GM04504 (cell line): ENCODE measurements at places on chromosomes 5 and 9.

DNA sequence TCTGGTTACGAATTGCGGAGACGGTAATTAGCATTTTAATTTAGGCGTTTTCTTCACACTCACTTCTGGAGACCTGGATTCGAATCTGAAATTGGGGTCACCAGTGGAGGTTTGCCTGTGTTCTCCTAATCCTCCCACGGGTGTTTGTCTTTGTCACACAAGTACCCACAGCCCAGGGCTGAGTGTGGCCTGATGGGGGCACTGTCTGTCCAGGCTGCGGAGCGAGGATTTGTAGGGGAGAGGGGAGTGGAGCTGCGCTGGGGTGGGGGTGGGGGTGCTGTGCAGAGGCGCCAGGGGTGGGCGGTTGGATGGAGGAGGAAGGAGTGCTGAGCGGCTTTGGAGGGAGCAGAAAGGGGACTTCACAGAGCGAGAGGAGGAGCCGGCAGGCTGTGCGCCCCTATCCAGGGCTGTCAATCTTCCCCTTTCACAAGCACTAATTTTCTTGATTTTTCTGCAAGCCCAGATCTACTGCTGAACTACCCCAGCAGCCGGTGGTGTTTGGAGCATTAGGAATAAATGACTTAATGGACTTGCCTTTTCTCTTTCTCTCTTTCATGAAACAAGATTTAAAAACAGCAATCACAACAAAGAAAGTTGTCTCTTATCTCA lies 53.1 kb downstream of the TSPAN17 start:
- no peak for DNase-seq

DNA sequence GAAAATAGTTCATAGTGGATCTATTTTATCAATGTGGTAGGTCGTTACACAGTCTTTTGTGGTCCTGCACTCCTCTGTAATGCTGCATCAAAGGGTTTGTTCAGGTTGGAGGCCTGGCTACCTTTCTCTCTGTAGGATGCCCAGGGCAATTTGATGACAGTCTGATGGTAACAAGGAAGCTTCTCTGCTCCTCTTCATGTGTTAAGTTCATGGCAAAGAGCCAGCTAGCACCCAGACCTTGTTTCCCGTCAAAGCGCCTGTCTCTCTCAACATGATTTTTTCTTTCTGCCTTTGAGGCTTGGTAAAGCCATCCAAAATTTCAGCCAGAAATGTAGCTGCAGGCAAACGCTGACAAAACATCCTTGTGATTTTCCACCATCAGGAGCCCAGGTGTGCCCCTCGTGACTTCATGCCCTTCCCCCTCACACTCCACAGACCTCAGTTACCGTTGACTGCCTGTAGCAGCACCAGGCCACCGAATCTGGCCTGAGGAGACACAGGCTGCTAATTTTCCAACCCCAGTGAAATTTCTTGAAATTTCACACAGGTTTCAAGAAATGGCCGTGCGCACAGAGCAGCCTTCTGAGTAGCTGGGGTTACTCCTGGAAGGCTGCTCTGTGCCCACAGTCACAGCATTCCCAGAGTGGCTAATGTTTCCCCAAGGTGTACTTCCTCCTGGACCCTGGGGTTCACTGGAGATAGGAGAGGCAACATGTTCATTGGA lies 292.7 kb downstream of the CWC27 start:
- no peak for DNase-seq

DNA sequence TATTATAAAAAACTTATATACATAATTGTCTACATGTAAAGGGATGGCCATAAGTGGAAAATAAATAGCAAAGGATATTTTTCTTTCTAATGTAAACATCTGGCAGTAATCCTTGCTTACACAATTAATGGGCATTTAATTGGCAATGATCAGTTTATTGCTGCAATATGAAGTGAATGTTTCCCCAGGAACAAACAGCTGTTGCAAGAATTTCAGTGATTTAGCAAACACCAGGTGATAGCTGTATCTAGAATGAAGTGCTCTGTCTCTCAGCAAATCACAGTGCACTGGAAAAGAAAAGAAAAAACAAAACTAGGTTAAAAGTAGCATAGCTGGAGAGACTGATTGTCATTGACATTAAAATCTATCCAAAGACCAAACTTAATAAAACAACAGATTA lies 594.5 kb upstream of the ARRDC3 start:
- DNase-seq = no peak

- no peak for DNase-seq
Observed at GRCh38 chr5:125411744-125412560, 665.5 kb upstream of the ZNF608 start.

- DNase-seq = no peak
Observed at GRCh38 chr5:100872408-100873190, 30.5 kb downstream of the ST8SIA4 start.

DNA sequence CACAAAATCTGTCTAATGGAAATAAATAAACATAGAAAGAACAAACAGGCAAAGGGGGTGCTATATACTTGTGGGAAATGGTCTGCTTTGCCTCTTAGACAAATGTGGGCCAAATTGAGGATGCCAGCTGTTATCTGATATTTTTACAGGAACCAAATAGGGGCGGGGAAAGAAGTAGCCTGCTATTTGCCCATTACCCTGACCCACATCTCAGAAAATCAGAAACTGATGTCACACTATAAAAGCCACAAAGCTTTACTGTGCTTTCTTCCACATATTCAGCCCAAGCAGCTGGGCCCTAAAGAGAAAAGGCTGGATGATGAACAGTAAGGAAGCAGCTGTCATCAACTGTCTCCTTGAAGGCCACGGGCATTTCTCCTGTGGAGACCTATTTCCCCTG lies 97.3 kb downstream of the ELAVL2 start:
- DNase-seq = no peak

GRCh38 chr9:72980600-72981265 lies 27.9 kb upstream of the ALDH1A1 start:
- no peak for DNase-seq

DNA sequence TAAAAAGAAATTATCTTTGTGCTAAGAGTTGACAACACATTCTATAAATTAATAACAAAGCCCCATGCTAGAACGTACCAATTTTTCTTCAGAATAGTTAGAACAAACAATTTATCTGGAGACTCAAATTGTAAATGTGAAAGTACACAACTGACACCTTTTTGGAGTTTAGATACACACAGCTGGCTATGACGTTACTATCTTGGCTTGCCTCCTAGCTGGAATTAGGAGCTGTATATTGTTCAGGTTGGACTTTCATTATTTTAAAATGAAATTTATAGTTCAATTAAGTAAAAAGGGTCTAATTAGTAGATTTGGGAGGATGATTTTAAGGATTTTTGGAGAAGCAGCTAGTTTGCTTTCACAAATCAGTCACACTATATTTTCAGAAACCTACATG lies 393.9 kb upstream of the RIOK2 start:
- no peak for DNase-seq
